ENCODE measurements at places on chromosomes 4 and X.

- DNase-seq: no peak
These were observed 30.9 kb downstream of the SPCS3 start for GRCh38 chr4:176350671-176351070.

- DNase-seq: no peak
These were observed 200.0 kb downstream of the RELL1 start for GRCh38 chr4:37486166-37486565.

DNA sequence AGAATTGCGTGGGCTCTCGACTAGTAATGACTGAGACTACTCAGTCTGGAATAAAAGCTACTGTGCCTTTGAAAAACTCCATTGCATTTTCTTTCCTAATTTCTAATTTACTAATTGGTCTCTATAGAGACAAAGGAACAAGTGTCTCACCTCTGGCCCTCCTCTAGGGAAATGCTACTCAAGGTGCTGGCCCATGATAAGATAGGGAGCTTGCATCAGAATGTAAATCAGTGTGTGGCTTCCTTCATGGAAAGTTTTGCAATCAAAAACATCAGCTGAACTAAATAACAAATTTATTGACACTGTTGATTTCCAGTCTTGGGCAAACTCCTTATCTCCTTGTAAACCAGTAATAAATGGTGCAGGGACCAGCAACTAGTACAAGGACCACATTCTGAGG lies 81.8 kb downstream of the SRPX start:
- no peak for DNase-seq

DNA sequence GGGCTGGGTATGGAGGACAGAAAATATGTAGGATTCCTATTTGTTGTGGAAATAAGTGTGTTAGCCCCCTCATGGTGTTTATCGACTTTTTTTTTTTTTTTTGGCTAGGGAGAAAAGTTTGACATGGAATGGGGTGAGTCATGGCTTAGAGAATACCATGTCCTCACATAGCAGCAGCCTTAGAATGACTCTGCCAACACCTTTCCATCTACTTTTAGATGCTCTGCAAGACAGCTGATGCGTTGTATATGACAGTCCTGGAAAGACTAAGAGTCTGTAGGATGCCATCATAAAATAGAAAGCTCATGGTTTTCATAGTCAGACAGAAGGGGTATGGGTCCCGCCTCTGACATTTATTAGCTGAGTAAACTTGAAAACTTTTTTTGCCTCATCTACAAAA lies 37.7 kb downstream of the MTTP start:
- no peak for DNase-seq

DNA sequence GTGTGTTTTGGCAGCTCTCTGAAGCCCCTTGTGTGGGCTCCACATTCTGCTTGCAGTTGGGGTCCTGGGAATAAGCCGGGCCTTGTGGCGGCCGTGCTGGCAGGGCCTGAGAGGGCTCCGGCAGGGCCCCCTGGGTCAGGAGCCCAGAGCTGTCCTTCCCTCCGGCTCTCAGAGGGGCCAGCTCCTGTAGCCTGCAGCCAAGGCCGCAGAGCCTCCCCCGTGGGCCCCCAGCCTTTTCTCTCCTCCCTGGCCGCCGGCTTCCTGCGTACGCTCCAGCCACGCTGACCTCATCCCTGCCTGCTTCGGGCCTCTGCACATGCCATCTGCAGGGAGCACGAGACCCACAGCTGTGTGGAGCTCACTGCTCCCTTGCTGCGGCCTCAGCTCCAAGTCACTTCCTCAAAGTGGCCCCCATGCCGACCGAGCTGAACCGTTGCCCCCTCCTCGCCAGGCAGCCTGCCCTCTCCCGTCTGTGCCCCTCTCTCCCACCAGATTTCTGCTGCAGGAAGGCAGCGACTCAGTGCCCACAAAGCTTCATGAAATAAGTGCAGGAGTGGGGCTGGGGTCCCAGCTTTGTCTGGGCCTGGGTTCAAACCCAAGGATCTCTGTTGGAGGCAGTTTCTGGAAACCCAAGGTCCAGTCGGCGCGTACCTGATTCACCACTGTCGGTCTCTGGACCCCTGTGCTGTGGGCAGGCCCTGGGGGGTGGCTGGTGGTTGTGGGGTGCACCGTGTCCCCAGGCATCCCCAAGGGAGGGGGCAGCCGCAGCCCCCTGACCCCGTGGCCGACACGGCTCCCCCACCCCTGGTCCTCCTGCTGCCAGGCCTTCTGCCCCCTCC lies 57.1 kb upstream of the NKX1-1 start:
- peak; percentile 16 for DNase-seq

GRCh38 chrX:119667111-119667878 lies 25.7 kb downstream of the SEPTIN6 start:
- DNase-seq: no peak

- DNase-seq: no peak
These were observed 368.5 kb downstream of the PCDH7 start for GRCh38 chr4:31088600-31089230.

GRCh38 chr4:46270986-46271596 lies 118.8 kb downstream of the GABRA2 start:
- no peak for DNase-seq

- peak; percentile 77 for DNase-seq
These were observed 336.6 kb downstream of the SLITRK2 start for GRCh38 chrX:146154191-146154590.

DNA sequence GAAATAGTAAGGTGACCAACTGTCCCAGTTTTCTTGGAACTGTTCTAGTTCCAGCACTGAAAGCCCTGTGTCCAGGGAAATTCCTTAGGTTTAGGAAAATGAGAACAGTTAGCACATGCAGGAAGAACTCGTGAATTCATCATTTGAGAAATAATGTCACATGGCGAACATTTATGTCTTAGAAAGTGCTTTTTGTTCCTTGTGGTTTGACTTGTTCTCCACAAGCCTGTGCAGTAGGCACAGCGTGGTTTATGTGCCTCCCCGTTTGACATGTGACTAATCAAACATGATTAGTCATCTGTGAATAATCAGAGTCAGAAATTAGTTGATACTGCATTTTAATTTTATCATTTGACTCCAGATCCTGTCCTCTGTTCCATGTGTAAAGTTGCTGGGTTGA lies 556.0 kb upstream of the CPEB2 start:
- peak; percentile 97 for DNase-seq

DNA sequence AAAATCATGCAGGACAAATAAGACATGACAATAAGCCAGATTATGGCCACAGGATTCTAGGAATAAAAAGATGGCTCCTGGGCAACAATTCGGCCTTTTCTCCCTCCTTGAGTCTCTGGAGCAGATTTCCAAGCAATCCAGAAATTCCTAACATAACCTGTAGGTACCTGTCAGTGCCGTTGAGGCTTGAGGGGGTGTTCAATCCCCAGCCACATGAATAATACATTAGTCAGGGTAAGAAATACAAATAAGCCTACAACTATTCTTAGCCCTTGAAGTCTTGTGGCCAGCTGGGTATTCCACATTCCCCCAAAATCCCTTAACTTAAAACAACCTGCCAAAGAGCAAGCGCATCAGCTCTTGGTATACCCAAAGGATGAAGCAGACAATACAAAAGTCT lies 9.7 kb downstream of the CXorf38 start:
- DNase-seq: no peak

DNA sequence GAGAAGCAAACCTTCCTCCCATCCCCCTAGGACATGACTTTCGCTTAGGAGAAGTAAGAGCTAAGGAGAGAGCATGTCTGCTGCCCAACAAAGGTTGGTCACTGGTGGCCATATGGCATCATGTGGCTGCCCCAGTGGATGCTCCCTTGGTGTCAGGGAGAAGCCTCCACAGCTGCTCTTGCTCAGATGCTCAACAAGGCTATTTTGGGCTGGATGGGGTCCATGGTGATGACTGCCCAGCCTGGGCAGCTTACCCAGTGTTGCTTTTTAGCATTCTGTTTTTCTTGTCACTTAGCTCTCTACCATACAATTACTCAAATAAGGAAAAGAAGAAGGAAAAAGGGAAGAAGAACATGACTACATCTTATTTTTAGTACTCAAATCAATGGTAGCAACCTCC lies 48.9 kb upstream of the PPARGC1A start:
- DNase-seq: no peak

GRCh38 chr4:148057516-148057915 lies 325.6 kb downstream of the ARHGAP10 start:
- no peak for DNase-seq

GRCh38 chr4:74446193-74446868 lies 1.4 kb downstream of the AREG start:
- DNase-seq: no peak

DNA sequence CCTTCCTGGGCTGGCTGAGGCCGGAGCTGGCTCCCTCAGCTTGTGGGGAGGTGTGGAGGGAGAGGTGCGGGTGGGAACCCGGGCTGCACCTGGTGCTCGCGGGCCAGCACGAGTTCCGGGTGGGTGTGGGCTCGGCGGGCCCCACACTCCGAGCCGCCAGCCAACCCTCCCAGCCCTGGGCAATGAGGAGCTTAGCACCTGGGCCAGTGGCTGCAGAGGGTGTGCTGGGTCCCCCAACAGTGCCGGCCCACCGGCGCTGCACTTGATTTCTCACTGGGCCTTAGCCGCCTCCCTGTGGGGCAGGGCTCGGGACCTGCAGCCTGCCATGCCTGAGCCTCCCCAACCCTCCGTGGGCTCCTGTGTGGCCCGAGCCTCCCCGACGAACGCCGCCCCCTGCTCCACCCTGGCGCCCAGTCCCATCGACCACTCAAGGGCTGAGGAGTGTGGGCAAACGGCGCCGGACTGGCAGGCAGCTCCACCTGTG lies 182.7 kb upstream of the PAQR3 start:
- DNase-seq: no peak
